H1 (cell line): ENCODE measurements at places on chromosomes 11 and 22. TPM values are rescaled to one million over a fixed set of nuclear protein-coding genes. Genes with fewer than 3 reads are reported as not detected.

Gene PNPLA2
- total RNA-seq, result 62.1 and 62.2 TPM in 2 replicates

- DNase-seq, result no peak
Observed at GRCh38 chr22:48429446-48430020, 1398.1 kb downstream of the BRD1 start.

DNA sequence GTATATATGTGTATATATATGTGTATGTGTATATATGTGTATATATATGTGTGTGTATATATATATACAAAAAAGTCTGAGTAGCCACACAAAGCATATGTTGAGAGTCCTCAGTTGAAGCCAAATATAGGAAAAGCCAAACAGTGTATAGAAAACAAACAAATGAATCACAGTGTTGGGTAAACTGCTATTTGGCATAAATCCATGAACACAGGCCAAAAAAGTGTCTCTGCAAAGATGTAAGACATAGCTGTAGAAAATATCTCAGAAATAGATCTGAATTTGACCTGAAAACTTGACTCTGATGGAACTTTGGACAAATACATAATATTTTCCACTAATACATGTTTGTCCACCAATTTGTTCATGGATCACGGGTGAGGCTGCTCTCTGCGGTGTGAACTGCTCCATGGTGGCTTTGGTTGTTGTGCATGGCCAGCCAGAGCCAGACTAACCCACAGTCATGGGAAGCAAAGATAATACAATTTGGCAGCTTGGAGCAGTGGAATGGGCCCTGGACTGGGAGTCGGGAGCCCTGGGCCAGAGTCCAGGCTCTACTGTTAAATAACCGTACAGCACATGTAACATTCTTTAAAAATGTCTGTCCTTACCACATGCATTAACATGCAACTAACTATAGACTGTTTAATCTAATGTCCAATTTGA, 76.9 kb upstream of the EED start:
- no peak for DNase-seq

GRCh38 chr11:72223615-72224563, 678 bp upstream of the INPPL1 start:
- peak; percentile 79 for DNase-seq

DNA sequence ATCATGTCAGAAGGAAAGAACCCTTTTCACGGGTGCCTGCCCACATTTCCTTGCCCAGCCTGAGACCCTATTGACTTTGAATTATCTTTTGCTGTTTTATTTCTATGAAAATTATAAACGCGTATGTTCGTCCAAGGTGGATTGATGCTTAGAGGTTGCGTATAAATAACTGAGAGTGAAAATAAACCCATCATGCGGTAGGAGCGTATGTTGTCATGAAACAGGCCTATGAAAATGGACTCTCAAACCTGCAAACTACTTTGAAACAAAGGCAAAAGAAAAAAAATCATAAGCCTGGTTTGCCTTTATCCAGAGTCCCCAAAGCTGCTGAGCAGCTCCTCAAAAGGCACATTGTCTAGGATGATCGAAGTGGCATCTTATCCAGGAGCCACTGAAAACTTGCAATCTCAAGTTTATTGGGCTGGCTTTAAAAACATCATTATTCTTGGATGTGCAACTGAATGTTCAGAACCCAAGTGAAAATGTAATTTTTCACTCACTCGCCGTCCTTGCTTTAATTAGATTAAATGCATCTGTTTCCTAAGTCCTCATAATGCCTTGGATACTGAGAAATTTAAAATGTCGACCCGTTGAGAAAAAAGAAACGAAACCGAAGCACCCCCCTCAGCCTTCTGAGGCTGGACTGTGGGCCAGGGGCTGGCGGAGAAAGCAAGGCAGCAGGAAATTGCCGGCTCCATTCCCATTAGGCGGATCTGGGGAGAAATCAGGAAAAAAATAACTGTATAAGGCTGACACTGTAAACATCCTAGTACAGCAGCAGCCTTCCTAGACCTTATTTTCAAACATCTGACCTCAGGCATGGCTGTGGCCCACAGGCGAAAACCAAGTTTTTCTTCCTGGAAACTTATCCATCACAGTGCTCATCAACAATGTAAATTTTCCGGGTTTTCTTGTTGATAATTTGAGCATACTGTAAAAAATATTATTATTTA, 82.9 kb upstream of the PPARA start:
- DNase-seq, result no peak

DNA sequence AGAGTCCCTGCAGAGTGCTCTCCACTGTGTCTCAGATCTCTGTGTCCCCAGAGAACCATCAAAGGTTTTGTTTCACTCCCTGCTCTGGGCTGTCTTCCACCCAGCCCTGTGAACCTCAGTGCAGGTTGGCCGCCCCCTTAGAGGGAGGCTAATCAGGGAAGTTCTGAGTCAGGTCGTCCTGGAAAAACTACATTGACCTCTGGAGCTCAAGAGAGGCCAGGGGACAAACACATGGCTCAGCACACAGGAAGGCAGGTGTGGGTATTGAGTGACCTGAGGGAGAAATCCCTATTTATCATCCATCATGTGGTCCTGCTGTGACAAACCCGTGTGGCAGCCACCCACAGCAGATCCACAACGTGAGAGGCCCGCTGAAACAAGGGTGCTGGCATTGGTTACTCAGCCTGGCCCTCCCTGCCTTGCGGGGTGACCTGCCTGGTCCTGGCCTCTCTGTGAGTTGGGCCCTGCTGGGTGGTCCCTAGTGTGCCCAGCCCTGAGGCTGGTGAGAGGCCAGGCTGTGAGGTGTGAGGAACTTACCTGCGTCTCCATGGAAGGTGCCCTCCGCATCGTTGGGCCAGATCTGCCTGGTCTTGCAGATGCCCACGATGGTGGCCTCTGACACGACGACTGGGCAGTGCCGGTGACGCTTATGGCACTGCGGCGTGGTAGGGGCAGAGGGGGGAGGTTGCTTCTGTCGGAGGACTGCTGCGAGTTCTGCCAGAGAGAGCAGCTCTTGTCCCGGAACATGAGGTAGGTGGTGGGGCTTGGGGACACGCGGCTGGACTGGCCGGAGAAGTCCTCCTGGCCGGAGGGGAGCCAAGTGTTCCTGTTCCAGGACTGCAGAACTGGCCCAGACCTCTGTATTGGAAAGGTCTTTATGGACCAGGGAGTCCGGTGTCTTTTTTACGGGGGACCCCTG, 669 bp upstream of the BCR start:
- no peak for DNase-seq

Gene PRDX5
- 201 and 225 TPM in 2 replicates for total RNA-seq

DNA sequence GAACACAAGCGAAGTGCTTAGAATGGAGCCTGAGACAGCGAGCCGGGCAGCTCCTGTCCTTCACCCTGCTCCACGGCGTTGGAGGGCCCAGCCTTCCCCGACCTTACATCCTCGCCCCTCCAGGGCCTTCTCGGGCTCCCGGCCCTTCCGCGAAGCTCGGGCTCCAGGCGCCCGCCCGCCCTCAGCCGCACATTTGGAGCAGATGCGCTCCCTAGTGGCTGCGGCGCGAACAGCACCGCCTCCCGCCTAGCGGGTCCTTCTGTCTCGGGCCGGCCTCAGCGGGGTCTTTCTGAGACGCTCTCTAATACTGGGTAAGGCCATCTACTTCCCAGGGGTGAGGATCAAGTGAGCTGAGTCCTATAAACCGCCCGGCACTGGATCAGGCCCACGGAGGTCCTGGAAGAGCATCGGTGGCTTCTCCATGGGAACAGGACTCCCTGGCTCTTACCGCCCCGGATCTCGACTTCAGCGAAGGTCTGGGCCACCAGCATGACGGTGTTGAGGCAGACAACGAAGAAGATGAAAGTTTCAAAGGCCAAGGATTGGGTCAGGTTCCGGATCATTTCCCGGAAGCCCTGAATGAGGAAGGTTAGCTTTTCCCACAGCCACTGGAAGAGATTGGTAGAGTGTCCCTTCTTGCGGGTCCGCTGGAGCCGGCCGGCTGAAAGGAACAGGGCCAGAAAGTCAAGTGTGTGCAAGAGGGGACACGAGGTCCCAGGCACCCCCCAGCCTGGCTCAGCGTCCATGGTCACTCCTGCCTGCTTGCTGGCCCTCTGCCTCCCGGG, 3.7 kb downstream of the CATSPER1 start:
- DNase-seq, result peak; percentile 99
